Activated T-cell treated with anti-CD3 and anti-CD28 coated beads, Interleukin-2, amount 50 U/mL, for 4 hours (primary cell): ENCODE measurements at places on chromosomes 13 and 19. TPM values are rescaled to one million over a fixed set of nuclear protein-coding genes. Genes with fewer than 3 reads are reported as not detected.

DCT gene
- total RNA-seq, result not detected

SH2D3A gene
- total RNA-seq, result 27.8 TPM

SLAIN1 gene
- 22.0 TPM for total RNA-seq

ZNF230 gene
- total RNA-seq, result 1.1 TPM

CCL25 gene
- total RNA-seq, result not detected

MED16 gene
- total RNA-seq, result 73.9 TPM

KLF1 gene
- 0.55 TPM for total RNA-seq

CEACAM8 gene
- not detected for total RNA-seq

MBD3L2 gene
- not detected for total RNA-seq

TTC9B gene
- total RNA-seq, result not detected

GIPR gene
- 1.4 TPM for total RNA-seq

ANKRD24 gene
- 0.71 TPM for total RNA-seq

CD33 gene
- 0.11 TPM for total RNA-seq

ZNF837 gene
- total RNA-seq, result 1.2 TPM

MTMR6 gene
- 17.7 TPM for total RNA-seq

ZFP36 gene
- 39.5 TPM for total RNA-seq

PLEKHG2 gene
- 22.0 TPM for total RNA-seq

PPM1N gene
- 1.4 TPM for total RNA-seq

LGI4 gene
- total RNA-seq, result not detected

ELANE gene
- total RNA-seq, result not detected

NUCB1 gene
- 90.0 TPM for total RNA-seq

PLEKHA4 gene
- 4.6 TPM for total RNA-seq
